ENCODE measurements at places on chromosomes 4 and X.

DNA sequence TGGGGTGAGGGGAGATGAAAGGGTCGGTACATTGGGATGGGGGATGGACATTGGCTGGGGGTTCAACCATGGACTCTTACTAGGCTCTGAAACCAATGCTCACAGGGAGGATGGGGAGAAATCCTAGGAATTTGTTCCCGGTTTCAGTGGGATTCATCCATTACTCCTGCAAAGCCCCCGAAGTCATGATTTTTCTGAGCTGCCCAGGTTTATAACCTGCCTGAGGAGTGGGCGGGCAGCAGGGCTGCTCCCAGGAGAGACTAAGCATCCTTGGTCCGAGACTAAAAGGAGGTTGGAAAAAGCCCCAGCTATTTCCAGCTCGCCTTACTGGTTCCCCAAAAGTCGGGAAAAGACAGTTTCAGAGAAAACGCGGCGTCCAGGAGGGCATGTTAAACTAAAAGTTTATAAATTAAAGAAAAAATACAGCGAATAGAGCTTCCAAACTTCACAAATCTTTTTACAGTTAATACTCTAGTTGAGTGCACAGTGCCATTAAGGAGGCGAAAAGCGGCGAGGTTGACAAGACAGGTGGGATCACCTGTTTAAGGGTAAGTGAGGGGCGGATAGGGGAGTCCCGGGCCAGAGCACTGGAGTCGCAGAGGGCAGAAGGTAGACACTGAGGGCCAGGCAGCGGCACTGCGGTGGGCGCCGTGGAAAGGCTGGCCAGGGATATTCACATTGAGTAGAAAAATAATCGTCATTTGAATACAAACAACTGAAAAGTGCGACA is 3.7 kb downstream of the NKX3-2 start:
- no peak for DNase-seq

DNA sequence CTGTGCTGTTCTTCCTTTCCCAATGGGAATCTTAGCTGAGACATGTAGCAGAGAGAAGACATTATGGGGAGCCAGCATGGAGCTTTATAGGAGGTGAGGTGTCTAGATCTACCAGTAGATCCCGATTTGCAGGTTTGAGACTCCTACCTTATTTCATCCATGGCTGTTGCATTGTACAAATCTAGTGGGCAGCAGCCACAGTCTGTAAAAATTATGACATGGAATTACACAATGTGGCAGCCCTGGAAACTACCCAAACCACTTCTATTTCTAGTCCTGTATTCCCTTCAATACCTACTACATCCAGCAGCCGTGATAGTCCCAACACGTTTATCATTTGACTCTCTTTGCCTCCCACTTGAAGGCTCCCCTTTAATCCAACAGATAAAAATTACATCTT is 8.1 kb downstream of the ATP7A start:
- no peak for DNase-seq

DNA sequence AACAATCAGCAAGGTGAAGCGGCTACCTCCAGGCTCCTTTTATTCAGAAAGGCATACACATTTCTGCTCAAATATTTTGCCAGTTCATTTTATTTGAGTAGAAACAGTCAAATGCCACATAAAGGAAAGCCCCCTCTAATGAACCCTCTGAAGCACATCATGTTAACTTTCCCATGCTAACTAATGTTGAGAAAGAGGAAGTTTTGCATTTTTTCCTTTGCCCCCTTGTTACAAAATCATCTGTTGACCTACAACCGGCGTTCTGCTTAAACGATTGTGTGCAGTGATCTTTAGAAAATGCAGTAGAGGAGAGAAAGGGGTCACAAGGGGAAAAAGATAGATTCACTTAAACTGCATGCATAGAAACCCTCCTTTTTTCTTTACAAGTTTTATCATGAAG is 25.2 kb upstream of the ATXN3L start:
- DNase-seq: no peak

DNA sequence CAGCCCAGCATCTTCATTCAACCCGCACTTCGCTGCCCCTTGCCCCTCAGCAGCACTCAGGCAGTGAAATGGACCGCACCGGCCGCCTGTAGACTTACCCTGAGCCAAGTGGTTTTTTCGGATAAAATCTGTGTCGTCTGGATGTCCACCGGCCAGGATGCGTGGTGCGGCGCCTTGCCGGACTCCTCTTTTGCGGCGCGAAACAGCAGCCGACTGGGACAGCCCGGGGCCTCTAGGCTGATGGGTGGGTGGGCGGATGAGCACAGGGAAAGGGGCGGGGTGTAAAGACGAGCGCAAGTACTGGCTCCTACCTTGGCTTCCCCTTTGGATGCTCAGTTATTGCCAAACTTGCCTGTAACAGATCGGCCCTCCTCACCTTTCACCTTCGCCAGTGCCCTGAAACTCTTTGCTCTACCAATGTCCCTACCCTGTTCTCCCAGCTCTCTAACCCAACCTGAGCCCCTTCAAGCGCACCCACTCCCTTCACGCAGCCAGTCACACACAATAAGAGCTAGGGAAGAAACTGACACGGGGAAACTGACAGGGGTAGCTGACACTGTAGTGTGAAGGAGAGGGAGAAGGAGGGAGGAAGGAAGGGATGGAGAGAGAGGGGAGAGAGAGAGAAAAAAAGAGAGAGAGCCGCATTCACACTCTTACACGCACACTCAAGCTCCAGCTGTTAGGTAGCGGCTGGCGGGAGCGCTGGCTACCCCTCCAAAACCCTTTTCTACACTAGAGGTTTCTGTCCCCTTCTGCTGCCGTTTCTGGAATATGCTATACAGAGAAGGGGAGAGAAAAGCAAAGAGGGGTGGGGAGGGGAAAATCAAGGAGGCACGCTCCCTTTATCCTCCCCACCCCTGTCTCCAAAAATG is 559 bp downstream of the TRPC5 start:
- no peak for DNase-seq

Data from stimulated activated CD8-positive, alpha-beta memory T cell treated with anti-CD3 and anti-CD28 coated beads, Interleukin-4, amount 100 ng/mL, for 1 hour (primary cell).